Left ventricle myocardium inferior (tissue), 1 donor: ENCODE measurements at places on chromosomes 2 and 18. TPM values are rescaled to one million over a fixed set of nuclear protein-coding genes. Genes with fewer than 3 reads are reported as not detected.
A peak's percentile ranks its signal among the peaks of the same experiment; 100 is the strongest.

DNA sequence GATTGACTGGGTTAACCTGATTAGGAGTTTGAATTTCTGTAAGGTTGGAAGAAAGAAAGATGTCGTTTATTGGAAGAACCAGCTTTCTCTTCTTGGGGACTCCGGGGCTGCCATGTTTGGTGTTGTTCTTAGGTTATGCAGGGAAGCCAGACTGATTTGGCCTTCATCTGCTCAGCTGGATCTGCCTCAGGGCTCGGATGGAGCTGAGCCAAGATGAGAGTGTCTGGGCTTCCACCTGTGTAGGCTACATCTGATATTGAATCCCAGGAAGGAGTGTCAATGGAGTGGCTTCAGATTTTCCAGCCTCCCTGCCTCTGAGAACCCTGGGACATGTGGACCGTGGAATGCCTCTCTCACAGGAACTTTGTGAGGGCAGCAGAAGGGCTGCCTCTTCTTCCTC is 126.1 kb downstream of the WDSUB1 start:
- no peaks in the 10 kb centered on the region for H3K27me3 ChIP-seq
- peaks cover 88% of the 10 kb centered on the region for H3K4me1 ChIP-seq
- H3K36me3 ChIP-seq, result peaks cover 19% of the 10 kb centered on the region

DNA sequence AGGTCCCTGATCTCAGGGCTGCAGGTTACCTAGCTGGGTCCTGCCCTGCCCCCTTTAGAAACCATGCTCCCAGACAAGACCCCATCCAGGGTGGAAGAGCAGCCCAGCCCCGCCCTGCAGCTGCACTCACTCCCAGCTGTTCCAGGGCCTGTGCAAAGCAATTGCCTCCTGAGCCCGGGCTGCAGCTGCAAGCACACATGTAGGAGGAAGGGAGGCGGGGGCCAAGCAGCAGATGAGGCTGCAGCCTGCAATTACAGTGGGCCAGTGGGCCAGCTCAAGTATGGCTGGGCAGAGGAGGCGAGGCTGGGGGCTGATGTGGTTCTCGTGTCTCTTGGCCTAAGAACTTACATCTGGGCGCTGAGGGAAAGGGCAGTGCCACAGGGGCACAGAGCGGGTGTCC is 65.4 kb upstream of the TUBA3E start:
- no peak overlapping the region for H3K27ac ChIP-seq
- no peaks in the 10 kb centered on the region for H3K36me3 ChIP-seq
- no peak overlapping the region for H3K4me3 ChIP-seq

DNA sequence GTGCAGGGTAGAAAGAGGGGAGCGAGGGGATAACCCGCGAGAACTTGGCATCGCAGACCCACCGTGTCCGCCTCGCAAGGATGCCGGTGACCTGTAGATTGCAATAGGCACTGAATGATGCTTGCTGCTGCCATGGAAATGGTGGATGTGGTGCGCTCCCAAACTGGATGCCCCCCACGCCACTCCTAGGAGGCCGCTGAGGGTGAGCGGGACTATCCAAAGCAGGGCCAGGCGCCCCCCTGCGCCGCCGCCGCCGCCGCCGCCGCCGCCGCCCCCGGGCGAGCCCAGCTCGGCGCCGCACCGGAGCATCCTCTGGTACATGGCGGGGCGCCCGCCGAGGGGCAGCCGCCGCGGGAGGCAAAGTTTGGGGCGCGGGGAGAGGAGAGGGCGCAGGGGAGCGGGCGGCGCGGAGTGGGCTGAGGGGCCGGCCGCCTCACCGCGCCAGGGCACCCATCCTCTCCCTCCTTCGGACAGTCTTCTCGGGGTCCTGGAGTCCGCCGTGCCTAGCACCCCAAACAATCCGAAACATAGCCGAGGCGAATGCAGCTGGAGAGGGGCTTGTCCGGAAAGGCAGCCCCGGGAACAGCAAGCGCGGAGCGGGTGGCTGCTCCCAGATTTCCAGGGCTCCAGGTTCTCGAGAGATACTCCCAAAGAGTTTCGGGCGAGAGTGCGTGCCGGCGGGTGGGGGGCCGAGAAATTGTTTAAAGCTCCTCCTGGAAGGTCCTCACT is 685.1 kb downstream of the NRXN1 start:
- peaks cover 93% of the 10 kb centered on the region for H3K27me3 ChIP-seq
- DNase-seq, result no peak
- no peak overlapping the region for H3K27ac ChIP-seq

GRCh38 chr2:31404827-31405226 is 9.7 kb downstream of the XDH start:
- H3K27ac ChIP-seq, result no peak overlapping the region
- no peaks in the 10 kb centered on the region for H3K27me3 ChIP-seq
- no peak overlapping the region for H3K4me3 ChIP-seq
- H3K36me3 ChIP-seq, result no peaks in the 10 kb centered on the region

- H3K27ac ChIP-seq, result no peak overlapping the region
- DNase-seq, result no peak
- H3K27me3 ChIP-seq, result no peaks in the 10 kb centered on the region
- H3K4me3 ChIP-seq, result no peak overlapping the region
- no peaks in the 10 kb centered on the region for H3K36me3 ChIP-seq
Observed at GRCh38 chr2:234853729-234854128, 98.1 kb upstream of the SH3BP4 start.

- H3K27me3 ChIP-seq, result no peaks in the 10 kb centered on the region
- no peak for DNase-seq
- no peaks in the 10 kb centered on the region for H3K36me3 ChIP-seq
- H3K4me1 ChIP-seq, result no peaks in the 10 kb centered on the region
Observed at GRCh38 chr2:25402477-25402876, 60.8 kb upstream of the DNMT3A start.

GRCh38 chr2:240164586-240164985 is 24.1 kb upstream of the OTOS start:
- no peak for DNase-seq
- H3K27me3 ChIP-seq, result peaks cover 48% of the 10 kb centered on the region
- H3K4me3 ChIP-seq, result no peak overlapping the region
- no peaks in the 10 kb centered on the region for H3K36me3 ChIP-seq

- no peaks in the 10 kb centered on the region for H3K27me3 ChIP-seq
- no peak overlapping the region for H3K27ac ChIP-seq
- no peak for DNase-seq
Observed at GRCh38 chr2:144097440-144098225, 422.3 kb downstream of the ZEB2 start.

GRCh38 chr2:240364961-240365775 is 70.3 kb upstream of the GPC1 start:
- H3K4me3 ChIP-seq, result no peak overlapping the region
- no peak overlapping the region for H3K27ac ChIP-seq
- H3K36me3 ChIP-seq, result no peaks in the 10 kb centered on the region
- peak; percentile 9 for DNase-seq
- peaks cover 32% of the 10 kb centered on the region for H3K4me1 ChIP-seq

- no peak for DNase-seq
- no peak overlapping the region for H3K27ac ChIP-seq
- H3K27me3 ChIP-seq, result peaks cover 15% of the 10 kb centered on the region
- no peaks in the 10 kb centered on the region for H3K36me3 ChIP-seq
Observed at GRCh38 chr2:165009466-165009865, 54.1 kb upstream of the SLC38A11 start.

GRCh38 chr2:40394031-40394430 is 57.9 kb downstream of the SLC8A1 start:
- H3K36me3 ChIP-seq, result no peaks in the 10 kb centered on the region
- no peak for DNase-seq
- H3K4me3 ChIP-seq, result no peak overlapping the region

DNA sequence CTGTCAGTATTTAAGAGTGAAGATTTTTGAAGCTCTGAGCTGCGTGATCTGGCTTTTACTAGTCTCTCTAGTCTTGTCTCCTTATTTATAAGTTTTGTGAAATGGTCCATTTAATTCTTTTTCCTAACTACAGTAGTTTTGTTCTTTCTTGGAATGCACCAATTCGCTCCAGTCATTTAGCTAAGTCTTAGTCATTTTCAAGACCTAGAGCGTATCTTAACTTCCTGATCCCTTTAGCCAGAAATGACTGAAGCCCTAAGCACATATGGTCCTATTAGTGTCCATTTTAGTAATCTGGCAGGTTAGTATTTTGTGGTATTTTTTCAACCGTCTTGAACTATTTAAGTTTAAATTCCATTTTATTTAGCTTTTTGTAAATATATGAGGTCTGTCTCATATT is 3.6 kb downstream of the BIRC6 start:
- H3K27ac ChIP-seq, result no peak overlapping the region
- no peak overlapping the region for H3K4me3 ChIP-seq
- H3K4me1 ChIP-seq, result peaks cover 62% of the 10 kb centered on the region
- no peaks in the 10 kb centered on the region for H3K36me3 ChIP-seq
- no peak for DNase-seq
- no peaks in the 10 kb centered on the region for H3K27me3 ChIP-seq

DNA sequence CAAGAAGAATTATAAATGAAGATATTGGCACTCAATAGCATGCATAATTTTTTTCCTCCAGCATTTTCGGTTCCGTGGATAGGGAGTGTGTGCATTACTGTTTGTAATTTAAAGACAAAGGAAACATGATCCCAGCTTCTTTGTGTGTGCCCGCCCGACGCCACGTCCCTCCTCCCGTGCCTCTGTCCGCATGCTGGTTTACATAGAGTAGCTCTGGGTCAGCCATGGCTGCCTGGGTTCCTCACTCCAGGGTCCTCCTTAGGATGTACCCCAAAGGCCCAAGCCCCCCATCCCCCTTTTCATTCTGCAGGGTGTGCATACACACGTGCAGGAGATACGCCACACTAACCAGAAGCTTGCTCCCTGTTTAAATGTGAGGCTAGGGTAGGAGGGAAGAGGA is 214.7 kb downstream of the KLHL29 start:
- H3K27me3 ChIP-seq, result no peaks in the 10 kb centered on the region
- no peak overlapping the region for H3K27ac ChIP-seq
- DNase-seq, result no peak

- DNase-seq, result no peak
- H3K36me3 ChIP-seq, result peaks cover 6% of the 10 kb centered on the region
- no peak overlapping the region for H3K4me3 ChIP-seq
- no peaks in the 10 kb centered on the region for H3K27me3 ChIP-seq
Observed at GRCh38 chr2:30165617-30166016, 18.8 kb downstream of the YPEL5 start.

- no peaks in the 10 kb centered on the region for H3K4me1 ChIP-seq
- H3K36me3 ChIP-seq, result no peaks in the 10 kb centered on the region
- H3K4me3 ChIP-seq, result no peak overlapping the region
- no peak for DNase-seq
Observed at GRCh38 chr18:78303519-78304191, 676.0 kb upstream of the SALL3 start.

- H3K27ac ChIP-seq, result no peak overlapping the region
- H3K27me3 ChIP-seq, result no peaks in the 10 kb centered on the region
- no peaks in the 10 kb centered on the region for H3K4me1 ChIP-seq
- no peak overlapping the region for H3K4me3 ChIP-seq
- H3K36me3 ChIP-seq, result no peaks in the 10 kb centered on the region
Observed at GRCh38 chr2:156157670-156158069, 174.9 kb downstream of the NR4A2 start.

- H3K4me1 ChIP-seq, result peaks cover 25% of the 10 kb centered on the region
- no peaks in the 10 kb centered on the region for H3K36me3 ChIP-seq
- H3K27ac ChIP-seq, result peak overlapping the region; percentile 76
- no peaks in the 10 kb centered on the region for H3K27me3 ChIP-seq
- H3K4me3 ChIP-seq, result no peak overlapping the region
Observed at GRCh38 chr2:160666154-160667060, 172.8 kb upstream of the RBMS1 start.

DNA sequence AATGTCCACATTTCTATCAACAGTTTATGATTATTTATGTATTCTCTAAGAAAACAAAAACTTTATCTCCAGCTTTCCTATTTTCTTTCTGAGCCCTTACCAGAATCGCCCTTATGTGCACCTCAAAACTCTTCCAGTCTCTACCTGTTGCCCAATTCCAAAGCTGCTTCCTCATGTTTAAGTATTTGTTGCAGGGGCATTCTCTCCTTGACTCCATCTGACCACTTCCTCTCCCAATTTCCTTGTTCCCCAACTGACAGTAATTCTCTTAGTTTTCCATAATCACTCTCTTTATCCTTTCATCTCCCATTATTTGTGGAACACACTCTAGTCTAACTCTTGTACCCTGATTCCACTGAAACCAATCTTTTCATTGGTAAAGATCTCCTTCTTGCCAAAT is 105.4 kb upstream of the RBBP8 start:
- DNase-seq, result no peak
- no peaks in the 10 kb centered on the region for H3K36me3 ChIP-seq
- peaks cover 18% of the 10 kb centered on the region for H3K27me3 ChIP-seq
- H3K4me1 ChIP-seq, result no peaks in the 10 kb centered on the region

GRCh38 chr18:58117786-58118403 is 73.9 kb downstream of the NEDD4L start:
- H3K27ac ChIP-seq, result no peak overlapping the region
- no peak for DNase-seq
- no peaks in the 10 kb centered on the region for H3K36me3 ChIP-seq
- no peak overlapping the region for H3K4me3 ChIP-seq

DNA sequence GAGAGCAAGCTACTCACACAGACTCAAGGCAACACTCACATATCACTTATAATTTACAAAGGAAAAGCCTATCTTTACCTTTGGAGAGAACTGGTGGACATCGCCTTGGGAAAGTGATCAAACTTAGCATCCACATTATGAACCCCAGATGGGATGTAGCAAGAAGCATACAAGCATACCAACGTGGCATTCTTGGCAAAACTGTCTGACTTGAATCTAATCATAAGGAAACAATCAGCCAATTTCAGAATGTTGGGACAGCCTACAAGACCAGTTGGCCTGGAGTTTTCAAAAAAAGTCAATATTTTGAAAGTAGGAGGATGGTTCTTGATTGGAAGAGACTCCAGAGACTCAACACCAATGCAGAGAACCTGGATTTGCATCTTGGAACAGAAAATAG is 79.1 kb upstream of the PMAIP1 start:
- peaks cover 31% of the 10 kb centered on the region for H3K27me3 ChIP-seq
- no peak for DNase-seq
- H3K4me3 ChIP-seq, result no peak overlapping the region
- H3K36me3 ChIP-seq, result no peaks in the 10 kb centered on the region

Gene SF3B6
- total RNA-seq, result 59.7 TPM

Gene METTL21A
- total RNA-seq, result 12.5 TPM

Gene HAAO
- 2.3 TPM for total RNA-seq

Gene ZNF892
- 4.0 TPM for total RNA-seq

Gene PHLPP1
- 5.9 TPM for total RNA-seq

Gene ASB1
- 52.6 TPM for total RNA-seq

Gene TAF1B
- 4.2 TPM for total RNA-seq

Gene CACNB4
- total RNA-seq, result 0.25 TPM

Gene FECH
- total RNA-seq, result 37.0 TPM
